ENCODE measurements at places on chromosomes 7 and 10. TPM values are rescaled to one million over a fixed set of nuclear protein-coding genes. Genes with fewer than 3 reads are reported as not detected.

GRCh38 chr7:67992287-67992686, 995.7 kb downstream of the TYW1 start:
- no peak for DNase-seq

- DNase-seq = no peak
Observed at GRCh38 chr10:79238158-79238520, 109.1 kb upstream of the PPIF start.

DNA sequence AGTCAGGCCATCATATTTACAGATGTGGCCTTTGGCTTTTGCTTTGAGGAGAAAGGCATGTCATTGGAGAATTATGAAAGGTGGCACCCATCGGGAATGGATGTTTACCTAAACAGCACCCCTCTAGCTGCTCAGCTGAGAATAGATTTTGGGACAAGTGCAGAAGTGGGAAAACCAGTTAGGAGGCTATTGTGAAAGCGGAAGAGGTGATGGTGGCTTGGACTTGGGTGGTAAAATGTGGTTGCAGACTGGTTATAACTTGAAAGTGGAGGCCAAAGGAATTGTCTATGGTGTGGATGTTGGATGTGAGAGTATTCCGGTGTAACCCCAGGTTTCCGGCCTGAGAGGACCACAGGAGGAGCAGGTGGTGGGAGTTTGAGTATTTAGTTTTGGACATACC, 5.2 kb upstream of the SLC12A9 start:
- DNase-seq = no peak

- DNase-seq = no peak
Observed at GRCh38 chr10:78859769-78860168, 209.0 kb upstream of the ZMIZ1 start.

DNA sequence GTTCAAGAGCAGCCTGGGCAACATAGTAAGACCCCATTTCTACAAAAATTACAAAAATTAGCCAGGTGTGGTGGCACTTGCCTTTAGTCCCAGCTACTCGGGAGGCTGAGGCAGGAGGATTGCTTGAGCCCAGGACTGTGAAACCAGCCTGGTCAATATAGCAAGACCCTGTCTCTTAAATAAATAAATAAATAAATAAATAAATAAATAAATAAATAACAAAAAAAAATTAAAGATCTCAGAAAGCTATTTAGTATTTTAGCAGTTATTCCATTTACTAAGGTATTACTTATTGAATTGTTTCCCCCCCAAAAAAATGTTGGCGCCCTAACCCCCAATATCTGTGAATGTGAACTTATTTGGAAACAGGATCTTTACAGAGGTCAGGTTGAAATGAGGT, 50.8 kb upstream of the CPN1 start:
- no peak for DNase-seq

- no peak for DNase-seq
Observed at GRCh38 chr7:20359341-20359963, 28.8 kb downstream of the ITGB8 start.

DNA sequence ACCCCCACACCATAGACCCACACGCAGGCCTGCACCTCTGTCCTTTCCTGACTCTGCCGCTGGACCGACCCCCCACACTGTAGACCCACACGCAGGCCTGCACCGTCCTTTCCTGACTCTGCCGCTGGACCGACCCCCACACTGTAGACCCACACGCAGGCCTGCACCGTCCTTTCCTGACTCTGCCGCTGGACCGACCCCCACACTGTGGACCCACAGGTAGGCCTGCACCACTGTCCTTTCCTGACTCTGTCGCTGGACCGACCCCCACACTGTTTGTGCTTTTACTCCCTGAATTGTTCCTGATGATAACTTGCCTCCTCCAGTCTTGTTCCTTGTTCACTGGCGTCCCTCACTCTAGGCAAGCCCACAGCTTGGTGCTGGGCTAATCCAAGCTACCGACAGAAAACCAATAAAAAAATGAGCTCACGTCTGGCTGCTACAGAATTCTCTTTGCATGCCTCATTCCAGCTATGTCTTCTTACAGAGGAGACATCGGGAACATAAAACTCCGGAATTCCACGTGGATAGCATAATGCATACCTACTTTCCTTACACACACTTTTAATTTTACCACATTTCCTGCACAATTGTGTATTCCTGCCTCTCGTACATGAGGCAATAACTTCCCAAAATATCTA, 494.3 kb downstream of the PTPRN2 start:
- no peak for DNase-seq

DNA sequence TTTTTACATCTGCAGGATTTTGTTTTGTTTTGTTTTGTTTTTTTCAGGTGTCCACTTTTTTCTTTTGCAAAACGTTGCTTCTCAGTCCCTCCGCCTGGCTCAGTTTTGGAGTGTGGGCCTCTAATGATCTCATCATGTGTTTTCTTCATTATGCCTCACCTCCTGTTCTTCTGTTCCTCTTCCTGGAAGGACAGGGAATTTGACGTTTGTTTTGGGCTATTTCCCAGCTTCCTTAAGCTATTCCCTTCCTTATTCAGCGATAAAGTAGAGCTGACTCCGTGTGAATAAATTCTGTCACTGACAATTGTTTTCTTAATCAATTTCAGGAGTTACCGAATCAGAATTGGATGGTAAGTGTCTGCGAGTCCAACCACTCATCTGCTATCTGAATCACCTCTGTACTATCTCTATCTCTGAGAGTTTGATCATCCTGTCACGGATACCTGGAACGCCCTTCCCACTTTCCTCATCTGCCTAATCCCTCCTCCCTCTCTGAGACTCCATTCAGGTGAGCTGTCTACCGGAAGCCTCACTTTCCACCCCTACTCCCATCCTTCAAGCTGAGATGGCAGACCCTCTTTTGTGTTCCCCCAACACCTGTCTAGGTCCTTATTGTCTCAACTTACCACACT, 218.4 kb downstream of the GATA3 start:
- no peak for DNase-seq

DNA sequence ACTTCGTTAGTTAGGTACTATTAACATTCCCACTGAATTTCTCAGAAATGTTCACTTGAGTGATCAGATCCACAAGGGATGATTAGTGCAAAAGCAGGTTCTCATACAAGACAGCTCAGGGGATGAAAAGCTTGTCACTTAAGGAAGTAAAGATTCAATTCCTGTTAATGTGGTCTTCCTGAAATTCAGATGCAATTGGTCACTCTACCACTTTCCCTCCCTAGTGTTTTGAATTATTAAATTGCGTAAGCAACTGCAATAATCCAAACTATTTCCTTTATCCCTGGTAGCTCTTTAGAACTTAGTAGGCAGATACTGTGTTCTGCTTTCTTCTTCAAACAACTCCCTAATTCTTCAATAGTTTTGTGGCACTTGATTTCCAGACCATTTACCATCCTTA, 121.4 kb downstream of the MAGI2 start:
- DNase-seq = no peak

DNA sequence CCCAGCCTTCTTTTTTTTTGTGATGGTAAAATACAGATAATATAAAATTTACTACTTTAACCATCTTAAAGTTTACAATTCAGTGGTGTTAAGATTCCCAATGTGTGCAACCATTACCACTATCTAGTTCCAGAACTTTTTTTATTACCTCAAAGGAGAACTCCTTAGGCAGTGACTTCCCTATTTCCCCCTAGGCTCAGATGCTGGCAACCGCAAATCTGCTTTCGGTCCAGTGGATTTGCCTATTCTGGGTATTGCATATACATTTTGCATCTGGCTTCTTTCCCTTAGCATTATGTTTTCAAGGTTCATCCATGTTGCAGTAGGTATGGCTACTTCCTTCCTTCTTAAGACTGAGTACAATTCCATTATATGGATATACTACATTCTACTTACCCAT, 56.5 kb downstream of the AFAP1L2 start:
- DNase-seq = no peak

DNA sequence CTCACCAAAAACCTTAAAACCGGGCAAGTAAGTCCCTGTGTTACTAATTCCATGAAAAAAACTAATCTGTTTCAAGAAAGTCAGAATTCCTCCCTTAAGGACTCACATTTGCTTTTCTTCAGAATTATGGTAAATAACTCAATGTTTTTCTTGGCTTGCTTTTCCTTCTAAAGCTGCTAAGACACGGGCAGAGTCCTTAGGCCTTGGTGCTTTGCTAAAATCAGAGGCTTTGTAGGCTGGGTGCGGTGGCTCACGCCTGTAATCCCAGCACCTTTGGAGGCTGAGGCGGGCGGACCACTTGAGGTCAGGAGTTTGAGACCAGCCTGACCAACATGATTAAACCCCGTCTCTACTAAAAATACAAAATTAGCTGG, 32.0 kb downstream of the GNA12 start:
- DNase-seq = no peak

DNA sequence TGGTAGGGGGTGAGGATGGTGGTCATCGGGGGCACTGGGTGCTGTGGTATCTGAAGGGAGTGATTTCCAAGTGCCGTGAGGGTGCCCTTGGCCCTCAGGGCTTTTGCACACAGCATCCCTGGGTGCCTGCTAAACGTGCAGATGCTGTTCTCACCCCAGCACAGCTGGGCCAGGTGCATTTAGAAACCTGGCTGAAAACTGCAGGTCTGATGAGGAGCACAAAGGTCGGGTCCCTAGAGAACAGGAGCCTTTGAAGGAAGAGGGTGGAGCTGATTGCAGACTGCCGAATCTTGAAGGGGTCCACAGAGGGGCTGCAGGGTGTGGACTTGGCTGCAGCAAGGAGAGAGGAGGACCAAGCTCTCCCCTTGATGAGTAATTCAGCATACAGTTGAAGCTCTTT, 32.0 kb downstream of the ZMIZ1 start:
- DNase-seq = no peak

DNA sequence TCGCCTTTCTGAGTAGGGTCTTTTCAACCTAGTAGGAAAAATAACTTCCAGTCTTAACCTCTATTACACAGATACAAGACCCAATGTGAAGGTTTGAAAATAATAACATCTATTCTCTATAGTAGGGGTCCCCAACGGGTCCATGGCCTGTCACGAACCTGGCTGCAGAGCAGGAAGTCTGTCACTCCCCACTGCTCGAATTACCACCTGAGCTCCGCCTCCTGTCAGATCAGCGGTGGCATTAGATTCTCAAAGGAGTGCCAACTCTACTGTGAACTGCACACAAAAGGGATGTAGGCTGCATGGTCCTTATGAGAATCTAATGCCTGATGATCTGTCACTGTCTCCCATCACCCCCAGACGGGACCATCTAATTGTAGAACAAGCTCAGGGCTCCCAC, 7.4 kb downstream of the YWHAG start:
- no peak for DNase-seq

DNA sequence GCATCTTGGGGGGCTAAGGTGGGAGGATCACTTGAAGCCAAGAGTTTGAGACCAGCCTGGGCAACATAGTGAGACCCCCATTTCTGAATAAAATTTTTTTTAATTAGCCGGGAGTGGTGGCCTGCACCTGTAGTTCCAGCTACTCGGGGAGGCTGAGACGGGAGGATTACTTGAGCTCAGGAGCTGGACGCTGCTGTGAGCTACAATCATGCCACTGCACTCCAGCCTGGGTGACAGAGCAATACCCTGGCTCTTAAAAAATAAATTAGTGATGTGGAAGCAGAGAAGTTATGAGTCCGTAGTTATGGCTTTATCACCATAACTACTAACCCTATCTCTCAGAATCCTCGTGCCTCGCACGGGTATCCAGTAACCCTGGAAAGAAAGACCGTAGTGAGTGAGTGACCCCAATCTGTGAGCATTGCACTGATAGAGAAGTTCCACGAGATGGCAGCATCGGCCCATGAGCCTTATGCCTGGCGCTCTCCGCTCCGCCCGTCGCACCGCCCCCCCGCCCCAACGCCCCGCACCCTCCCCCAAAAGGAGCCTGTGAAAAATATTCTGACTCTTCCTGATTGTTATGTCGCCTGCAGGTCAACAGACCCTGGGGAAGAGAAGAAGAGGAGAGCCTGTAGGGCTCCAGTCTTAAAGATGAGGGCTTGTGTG, 4.9 kb upstream of the SLC29A3 start:
- no peak for DNase-seq

GRCh38 chr10:64732372-64732957, 1211.3 kb downstream of the REEP3 start:
- no peak for DNase-seq

DNA sequence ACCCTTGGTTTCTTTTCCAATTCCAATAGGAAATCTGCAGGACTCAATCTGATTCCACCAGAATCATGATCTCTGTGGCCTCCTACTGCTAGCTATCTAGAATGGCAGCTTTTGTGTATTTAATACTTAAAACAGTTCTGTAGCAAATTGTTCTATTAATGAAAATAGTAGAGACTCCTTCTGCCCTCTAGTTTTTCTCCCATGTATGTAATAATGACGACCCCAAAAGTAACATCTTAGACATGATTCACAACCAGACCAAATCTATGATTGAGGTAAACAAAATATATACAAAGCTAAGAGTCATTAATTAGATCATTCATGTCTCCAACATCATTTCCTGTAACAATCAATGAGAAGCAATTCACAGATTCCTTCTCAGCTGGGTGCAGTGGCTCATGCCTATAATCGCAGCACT, 259.1 kb upstream of the MKLN1 start:
- no peak for DNase-seq

- DNase-seq = no peak
Observed at GRCh38 chr10:118767297-118768040, 12.7 kb upstream of the CACUL1 start.

DNA sequence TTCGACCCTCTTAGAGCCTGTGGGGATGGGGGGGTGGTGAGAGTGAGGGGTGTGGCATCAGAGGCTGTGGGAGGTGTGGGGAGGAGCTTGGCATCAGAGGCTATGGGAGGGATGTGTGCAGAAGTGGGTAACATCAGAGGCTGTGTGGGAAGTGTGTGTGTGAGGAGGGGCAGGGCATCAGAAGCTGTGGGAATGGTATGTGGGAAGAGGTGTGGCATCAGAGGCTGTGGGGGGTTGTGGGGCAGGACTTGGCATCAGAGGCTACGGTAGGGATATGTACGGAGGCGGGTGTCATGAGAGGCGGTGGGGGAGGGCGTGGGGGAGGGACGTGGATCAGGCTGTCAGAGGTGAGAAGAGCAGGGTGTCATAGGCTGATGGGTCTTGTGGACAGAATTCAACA, 97.4 kb downstream of the SEC23IP start:
- DNase-seq = no peak

GRCh38 chr7:55485501-55486191, 86.7 kb downstream of the VOPP1 start:
- no peak for DNase-seq

DNA sequence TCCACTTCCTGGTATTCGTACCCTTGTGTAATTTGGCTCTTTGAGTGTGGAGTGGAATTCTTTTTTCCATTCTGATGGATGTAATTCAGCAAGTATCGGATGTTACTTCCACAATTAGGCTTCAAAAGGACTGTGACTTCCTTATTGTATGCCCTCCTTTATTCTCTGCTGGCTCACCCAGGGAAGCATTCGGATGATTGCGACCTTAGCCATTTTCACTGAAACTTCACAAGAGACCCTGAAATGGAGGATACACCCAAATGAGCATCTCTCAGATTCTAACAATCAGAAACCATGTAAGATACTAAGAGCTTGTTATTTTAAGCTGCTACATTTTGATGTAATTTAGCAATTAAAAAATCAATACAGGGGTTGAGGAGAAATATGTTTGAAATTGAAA, 493.1 kb downstream of the DNAJB9 start:
- no peak for DNase-seq

Gene BTBD16
- 0.98 TPM for total RNA-seq

Gene SPDYE6
- total RNA-seq = not detected

Gene LDB3
- total RNA-seq = 92.0 TPM

Gene FAM25G
- not detected for total RNA-seq

Gene ABCB4
- 2.5 TPM for total RNA-seq

Gene CFAP43
- 0.44 TPM for total RNA-seq

Gene KIF11
- total RNA-seq = 7.2 TPM

Gene PNLIPRP2
- not detected for total RNA-seq

Gene KCP
- total RNA-seq = 2.2 TPM

All from glutamatergic neuron (in vitro differentiated cells).